Mesothelial cell of epicardium (in vitro differentiated cells): ENCODE measurements at places on chromosomes 2 and 18.

GRCh38 chr2:98771721-98772524 lies 41.0 kb upstream of the MGAT4A start:
- no peak overlapping the region for H3K4me3 ChIP-seq
- H3K4me1 ChIP-seq, result peaks cover 39% of the 10 kb centered on the region
- H3K27ac ChIP-seq, result no peak overlapping the region

GRCh38 chr18:48902856-48903601 lies 47.7 kb downstream of the SMAD7 start:
- no peak overlapping the region for H3K4me3 ChIP-seq
- peak overlapping the region; percentile 99 for H3K27ac ChIP-seq
- H3K27me3 ChIP-seq, result no peaks in the 10 kb centered on the region
- peaks cover 27% of the 10 kb centered on the region for H3K4me1 ChIP-seq
- no peak for DNase-seq

- DNase-seq, result no peak
- no peaks in the 10 kb centered on the region for H3K27me3 ChIP-seq
- H3K27ac ChIP-seq, result no peak overlapping the region
- H3K36me3 ChIP-seq, result no peaks in the 10 kb centered on the region
These were observed 123.8 kb upstream of the DLX2 start for GRCh38 chr2:172226244-172227061.

DNA sequence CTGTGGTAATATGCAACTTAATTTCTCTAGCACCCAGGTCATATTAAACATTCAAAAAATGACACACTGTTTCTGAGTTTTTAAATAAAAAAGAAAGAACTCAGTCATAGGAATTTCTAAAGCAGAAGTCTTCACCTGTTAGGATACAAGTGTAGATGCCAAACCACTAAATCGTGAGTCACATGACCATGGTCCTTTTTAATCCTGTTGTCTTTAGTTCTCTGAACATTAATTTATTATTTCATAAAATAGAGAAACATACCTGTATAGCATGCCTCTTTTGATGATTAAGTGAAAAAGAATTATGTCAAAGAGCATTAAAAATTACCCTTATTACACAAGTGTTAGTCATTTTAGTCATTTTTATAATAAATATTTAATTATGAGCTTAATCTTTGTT lies 398.8 kb downstream of the CCDC85A start:
- H3K36me3 ChIP-seq, result no peaks in the 10 kb centered on the region
- no peak overlapping the region for H3K27ac ChIP-seq
- H3K27me3 ChIP-seq, result no peaks in the 10 kb centered on the region

GRCh38 chr2:19573784-19574183 lies 215.4 kb upstream of the OSR1 start:
- no peak overlapping the region for H3K27ac ChIP-seq
- DNase-seq, result no peak
- H3K27me3 ChIP-seq, result peaks cover 17% of the 10 kb centered on the region
- H3K36me3 ChIP-seq, result no peaks in the 10 kb centered on the region
